ENCODE measurements at places on chromosomes 1 and 21.

DNA sequence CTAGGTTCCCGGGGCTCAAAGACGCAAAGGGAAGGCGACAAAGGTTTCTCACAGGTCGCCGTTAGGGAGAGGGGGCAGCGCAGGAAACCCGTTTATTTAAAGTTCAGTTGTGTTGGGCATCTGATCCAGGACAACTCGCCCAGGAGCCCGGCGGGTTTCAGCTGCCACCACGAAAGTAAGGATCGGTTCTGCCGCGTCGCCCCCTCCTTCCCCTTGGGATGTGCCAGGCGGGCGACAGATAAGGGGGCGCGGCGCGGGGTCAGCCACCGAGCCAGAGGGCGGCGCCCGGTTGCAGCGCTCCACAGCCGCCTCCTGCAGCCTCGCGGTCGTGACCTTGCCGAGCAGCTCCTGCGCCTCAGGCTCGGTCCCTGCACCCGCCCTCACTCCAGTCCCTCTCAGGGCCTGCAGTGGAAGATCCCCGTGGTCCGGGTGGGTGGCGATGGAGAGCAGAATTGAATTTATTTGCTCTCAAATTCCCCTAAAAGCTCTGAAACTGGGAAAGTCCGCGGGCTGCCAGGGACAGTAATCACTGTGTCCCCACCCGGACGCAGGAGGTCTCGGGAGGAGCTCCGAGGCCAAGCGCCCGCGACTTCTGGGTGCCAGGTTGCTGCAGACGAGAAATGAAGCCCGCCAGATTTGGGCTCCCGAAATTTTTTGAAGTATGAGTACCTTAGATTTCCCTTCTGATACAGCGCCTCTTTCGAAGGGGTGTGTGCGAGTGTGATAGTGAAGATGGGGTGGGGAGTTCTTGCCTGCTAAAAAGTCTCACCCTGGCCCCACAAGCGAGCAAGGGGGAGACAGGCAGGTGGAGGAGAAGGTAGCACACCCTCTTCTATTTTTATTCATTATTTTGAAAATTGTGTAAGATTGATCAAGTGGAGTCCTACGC is 28.4 kb upstream of the NFIA start:
- DNase-seq: no peak

- DNase-seq: no peak
These were observed 223.3 kb downstream of the FGGY start for GRCh38 chr1:59520194-59520593.

GRCh38 chr1:42731585-42731984 is 8.5 kb downstream of the CLDN19 start:
- DNase-seq: no peak

DNA sequence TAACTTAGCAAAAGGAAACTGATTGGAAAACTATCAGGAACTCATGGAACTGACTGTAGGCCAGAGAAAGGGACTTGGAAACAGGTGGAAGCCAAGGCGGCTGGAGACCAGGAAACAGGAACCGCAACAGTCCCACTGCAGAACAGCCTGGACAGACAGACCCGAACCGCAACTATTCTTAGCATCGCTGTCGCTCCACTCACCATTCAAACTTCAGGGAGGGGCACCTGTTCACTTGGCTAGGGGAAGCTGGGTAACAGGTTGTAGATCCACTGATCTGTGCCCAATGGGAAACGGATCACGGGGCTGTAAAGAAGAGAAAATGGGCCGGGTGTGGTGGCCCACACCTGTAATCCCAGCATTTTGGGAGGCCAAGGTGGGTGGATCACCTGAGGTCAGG is 61.9 kb downstream of the CLSTN1 start:
- DNase-seq: no peak

DNA sequence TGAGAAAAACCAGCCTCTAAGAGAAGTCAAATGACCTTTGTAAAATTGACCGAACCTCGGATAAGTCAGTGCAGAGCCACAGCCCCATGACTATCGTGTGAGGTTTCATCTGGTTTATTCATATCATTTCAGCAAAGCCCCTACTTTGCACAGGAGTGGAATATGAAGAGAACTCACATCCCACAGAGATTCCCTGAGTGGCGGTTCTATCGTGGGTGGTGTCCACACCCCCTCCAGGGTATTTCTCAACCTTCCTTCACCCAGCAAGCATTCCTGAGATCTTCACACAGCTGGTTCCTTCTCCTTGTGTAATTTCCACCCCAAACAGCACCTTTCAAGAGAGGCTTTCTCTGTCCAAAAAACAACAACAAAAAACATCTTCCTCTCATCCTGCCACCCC is 47.5 kb downstream of the EVA1C start:
- no peak for DNase-seq

GRCh38 chr1:241007668-241008067 is 349.3 kb downstream of the RGS7 start:
- DNase-seq: no peak

- DNase-seq: no peak
These were observed 1.1 kb upstream of the YBX1 start for GRCh38 chr1:42680921-42681683.

GRCh38 chr1:186046437-186047211 is 312.4 kb downstream of the HMCN1 start:
- no peak for DNase-seq

GRCh38 chr1:233916706-233917105 is 12.2 kb downstream of the SLC35F3 start:
- DNase-seq: no peak

DNA sequence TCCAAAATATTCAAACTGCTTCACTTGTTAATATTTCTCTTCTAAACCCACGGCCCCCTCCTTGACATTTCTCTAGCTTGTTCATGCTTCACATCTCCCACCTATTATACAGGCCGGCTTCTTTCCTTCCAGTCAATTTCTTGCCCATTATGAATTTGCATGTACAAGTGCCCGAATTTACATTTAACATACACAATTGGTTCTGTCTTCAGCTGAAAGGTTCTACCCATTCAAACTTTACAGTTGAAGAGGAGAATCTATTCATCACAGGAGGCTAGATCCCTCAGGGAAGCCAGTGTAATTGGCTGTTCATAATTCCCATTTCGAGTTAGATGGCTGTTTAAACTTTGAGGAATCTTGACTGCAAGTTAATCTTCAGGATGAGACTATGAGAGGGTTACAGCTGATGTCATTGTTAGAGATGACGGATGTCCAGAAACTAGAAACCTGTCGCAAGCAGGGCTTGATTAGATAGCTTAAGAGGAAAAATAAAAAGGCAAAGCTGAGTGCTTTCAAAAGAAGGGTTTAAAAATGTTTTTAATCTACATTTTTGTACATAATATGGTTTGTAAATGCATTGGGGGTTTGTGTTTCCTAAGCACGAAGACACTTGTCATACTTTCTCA is 157.0 kb downstream of the ADSS2 start:
- no peak for DNase-seq

GRCh38 chr1:235011064-235011598 is 117.5 kb downstream of the TOMM20 start:
- DNase-seq: peak; percentile 48

DNA sequence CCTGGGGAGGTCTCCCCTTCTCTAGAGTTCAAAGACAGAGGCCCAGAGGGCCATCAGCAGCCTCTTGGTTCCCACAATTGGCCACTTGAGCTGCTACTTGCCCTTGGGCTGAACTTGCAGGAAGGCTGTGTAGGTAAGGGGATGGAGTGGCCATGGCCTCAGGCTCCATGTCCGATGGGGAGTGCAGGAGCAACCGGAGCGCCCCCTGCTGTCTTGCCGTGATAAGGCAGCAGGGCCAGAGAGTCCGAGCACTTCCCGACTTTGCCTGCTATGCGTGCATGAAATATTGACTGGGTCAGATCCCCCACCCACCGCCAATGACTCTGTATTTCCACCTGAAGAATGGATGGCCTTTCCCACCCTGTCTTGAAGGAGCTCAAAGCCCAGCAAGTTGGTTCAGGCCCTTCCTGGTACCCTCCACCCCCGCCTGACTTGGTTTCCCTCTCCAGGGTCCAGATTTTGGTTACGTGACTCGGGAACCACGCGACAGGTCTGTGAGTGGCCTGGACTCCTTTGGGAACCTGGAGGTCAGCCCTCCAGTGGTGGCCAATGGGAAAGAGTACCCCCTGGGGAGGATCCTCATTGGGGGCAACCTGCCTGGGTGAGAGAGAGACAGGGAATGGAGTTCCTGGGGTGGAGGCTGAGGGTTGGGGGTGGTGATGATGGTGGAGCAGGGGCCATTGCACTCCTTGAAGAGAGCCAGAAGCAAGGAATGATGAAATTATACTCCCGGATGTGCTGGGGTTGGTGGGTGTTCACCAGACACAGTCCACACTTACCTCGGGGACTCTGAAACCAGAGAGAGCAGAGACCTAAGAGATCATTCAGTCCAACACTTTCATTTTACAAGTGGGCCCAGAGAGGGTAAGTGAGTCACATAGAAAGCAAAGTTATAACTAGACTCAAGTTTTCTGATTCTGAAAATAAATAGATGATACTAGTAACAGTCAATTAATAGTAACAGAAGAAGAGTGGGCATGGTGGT is 25.6 kb downstream of the PADI3 start:
- DNase-seq: no peak

- no peak for DNase-seq
These were observed 192.5 kb upstream of the GREM2 start for GRCh38 chr1:240804475-240804874.

GRCh38 chr1:16967095-16967575 is 13.3 kb downstream of the MFAP2 start:
- no peak for DNase-seq

DNA sequence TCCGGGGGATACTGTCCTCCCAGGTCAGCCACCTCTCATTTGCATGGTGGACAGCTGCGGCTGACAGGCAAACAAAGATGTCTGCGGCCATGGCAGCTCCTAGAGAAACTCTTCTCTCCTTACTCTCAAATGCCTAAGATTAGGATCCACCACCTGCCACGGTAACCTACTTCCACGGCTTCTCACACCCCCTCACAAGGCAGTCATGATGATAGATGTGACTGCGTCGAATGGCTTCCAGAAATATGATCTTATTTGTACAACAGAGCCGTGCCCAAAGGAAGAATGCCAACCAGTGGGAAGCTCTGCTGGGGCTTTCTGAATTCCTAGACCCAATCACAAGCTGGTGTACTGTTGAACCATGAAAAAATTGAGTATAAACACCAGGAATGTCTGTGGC is 73.4 kb downstream of the BACE2 start:
- DNase-seq: no peak

GRCh38 chr1:230199554-230199953 is 132.5 kb downstream of the GALNT2 start:
- no peak for DNase-seq

GRCh38 chr1:230109895-230110667 is 43.0 kb downstream of the GALNT2 start:
- peak; percentile 47 for DNase-seq

DNA sequence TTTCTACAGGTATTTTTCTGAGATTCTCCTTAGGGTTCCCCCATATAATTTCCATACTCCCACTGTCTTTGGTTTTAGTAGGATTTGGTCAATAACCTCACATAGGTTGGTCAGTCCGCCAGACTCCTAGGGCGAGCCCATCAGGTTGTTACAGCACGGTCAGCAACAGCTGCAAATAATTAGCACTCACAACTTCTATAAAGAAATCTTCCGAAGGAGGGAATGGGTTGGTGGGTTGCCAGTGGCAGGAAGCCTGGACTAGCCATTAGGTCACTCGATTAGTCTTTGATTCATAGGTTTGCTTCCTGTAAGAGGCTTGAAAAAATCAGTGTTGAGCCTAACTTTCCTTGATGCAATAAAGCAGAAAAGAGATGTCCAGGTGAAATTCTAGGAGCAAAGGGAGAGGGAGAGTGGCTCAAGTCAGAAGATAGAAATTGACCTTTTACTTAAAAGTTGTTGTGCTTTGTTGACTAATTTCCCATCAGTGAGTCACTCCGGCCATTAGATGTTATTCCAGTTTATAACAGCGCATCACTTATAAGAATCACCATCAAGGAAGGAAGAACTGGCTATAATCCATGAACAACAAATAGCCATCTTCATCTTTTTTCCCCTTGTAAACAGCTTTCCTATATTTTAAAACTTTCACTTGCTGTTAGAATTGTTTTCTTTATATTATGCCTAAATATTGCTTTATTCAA is 88.3 kb downstream of the TPR start:
- no peak for DNase-seq

GRCh38 chr1:154955718-154956543 is at the start of gene PBXIP1:
Gene PBXIP1, minus strand, starts transcription at chr1:154956099. Its CDS starts 2,378 bp downstream, at chr1:154953721.
- peak; percentile 58 for DNase-seq

DNA sequence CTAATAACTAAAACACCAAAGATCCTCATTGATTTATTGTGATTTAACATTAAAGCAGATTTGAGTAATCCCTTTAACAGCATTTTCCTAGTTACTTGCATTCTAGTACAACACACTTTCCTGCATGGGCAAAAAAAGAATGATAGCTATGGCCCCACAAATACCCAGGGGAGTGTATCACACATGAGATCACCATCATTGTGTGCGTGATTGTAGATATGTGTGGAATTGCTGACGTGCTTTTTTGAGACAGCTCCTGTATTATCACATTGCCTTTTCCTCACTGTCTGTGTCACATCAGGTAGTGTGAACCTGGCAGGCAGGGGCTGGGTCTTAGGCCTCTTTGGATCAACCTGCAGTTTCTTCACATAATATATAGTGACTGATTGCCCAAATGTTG is 48.5 kb upstream of the SAMD13 start:
- no peak for DNase-seq

DNA sequence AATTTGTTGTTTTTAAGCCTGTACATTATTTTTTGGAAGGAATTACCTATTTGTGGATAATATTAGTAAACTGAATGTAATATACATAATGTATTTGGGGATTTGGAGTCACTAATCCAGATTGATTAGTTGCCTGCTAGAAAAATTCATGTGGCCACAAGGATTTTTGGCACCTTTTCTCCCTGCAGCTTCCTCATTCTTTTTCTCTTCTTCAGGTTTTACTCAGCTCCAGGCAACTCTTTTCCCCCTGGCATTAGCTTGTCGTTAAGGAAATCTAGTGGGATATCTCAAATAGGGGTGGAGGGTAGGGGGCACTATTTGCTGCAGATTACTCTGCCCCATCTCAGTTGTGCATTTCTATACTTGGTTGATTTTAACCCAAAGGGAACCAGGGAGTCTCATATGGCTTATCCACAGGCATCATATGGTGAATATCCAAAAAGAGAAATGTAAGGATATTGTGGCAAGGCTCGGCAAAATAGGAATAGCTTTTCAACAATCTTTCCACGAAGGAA is 203.1 kb downstream of the NFIA start:
- DNase-seq: no peak

DNA sequence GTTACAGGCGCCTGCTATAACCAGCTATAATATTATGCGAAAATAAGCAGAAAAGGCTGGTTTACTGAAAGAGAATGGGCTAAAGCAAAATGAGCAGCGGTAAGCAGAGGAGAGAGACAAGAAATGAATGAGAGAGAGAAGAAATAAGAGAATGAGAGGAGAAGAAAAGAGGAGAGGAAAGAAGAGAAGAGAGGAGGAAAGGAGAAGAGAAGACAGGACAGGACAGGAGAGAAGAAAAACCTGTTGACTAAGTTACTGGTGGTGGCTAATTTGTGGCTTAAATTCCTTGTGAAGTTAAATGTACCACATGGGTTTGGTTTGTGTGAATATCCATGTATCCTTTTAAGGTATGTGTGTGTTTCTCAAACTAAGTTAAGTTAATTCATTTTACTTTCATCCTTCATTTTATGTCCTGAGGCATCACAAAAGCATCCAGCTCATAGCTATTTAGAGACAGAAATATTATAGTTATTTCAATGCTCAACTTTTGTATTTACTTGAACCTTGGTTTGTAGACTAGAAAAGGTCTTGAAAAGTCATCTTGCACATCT is 3.1 kb upstream of the DDR2 start:
- no peak for DNase-seq
